ENCODE measurements at places on chromosomes 12 and 14. TPM values are rescaled to one million over a fixed set of nuclear protein-coding genes. Genes with fewer than 3 reads are reported as not detected.

CAPZA3 gene
- not detected for polyA plus RNA-seq

DNA sequence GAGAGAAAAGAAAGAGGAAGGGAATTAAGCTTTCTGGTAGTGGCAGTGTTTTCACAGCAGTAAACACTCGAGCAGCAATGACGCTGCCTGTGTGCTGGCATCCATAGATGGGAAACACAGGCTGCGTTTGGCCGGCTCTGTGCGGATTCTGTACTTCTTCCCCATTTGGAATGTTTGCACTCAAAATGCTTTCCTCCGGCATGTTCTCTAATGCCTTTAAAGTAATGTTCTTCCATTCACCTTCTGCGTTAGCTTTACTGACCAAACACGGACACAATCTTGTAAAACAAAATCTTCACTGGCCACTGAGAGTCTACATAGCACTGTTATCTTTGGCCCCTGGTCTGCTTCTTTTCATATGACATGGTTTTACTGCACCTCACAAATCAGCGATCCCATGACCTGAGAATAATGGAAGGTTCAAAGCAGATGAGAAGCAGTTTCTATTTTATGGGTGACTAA, 31.4 kb downstream of the DCP1B start:
- H3K4me3 ChIP-seq, result no peak overlapping the region
- no peaks in the 10 kb centered on the region for H3K36me3 ChIP-seq
- no peaks in the 10 kb centered on the region for H3K27me3 ChIP-seq
- H3K4me1 ChIP-seq, result no peaks in the 10 kb centered on the region
- no peak for DNase-seq
- no peak overlapping the region for H3K27ac ChIP-seq

GRIP1 gene
- polyA plus RNA-seq, result not detected

DNA sequence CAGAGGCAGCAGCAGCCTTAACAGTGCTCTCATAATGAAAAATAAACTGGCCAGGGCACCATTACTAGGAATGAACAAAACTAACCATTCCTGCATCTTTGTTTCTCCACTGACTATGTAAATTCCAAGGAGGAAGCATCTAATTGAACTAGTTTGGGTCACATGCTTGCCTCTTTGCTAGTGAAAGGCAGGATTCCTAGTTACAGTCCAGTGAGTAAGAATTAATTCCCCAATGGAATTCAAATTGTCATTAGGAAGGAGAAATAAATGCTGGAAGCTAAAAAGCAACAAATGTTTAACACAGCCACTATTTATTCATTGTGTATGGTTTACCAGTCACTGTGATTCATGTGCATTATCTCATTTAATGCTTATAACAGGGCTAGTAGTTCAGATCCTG, 316.0 kb downstream of the CCDC91 start:
- no peaks in the 10 kb centered on the region for H3K4me1 ChIP-seq
- no peak overlapping the region for H3K27ac ChIP-seq
- H3K36me3 ChIP-seq, result no peaks in the 10 kb centered on the region
- no peaks in the 10 kb centered on the region for H3K27me3 ChIP-seq

DNA sequence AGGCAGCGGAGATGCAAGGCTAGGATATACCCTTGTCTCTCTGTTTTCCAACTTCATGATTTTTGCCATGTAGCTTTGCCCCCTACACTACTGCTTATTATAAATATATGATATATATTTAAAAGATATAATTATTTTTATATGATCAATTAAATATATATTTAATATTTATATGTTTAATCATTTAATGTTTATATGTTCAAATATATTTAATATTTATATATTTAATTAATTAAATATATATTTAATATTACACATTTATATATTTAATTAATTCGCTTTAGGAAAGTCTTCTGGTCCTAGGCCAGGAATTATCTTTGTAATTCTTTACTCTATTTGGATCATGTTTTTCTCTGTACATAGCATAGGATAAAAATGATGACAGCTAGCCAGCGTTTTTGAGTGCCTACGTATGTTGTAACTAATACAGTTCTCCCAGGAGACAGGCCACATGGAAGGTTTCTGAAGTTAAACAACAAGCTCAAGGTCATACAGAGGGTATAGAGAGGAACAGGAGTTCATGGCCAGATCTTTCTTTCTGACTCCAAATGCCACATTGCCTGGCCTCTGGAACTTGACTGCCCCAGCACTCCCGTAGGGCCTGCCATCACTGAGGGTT, 192.5 kb downstream of the KCNA5 start:
- no peak overlapping the region for H3K27ac ChIP-seq
- no peaks in the 10 kb centered on the region for H3K4me1 ChIP-seq
- peaks cover 2% of the 10 kb centered on the region for H3K27me3 ChIP-seq
- no peak overlapping the region for H3K4me3 ChIP-seq
- no peaks in the 10 kb centered on the region for H3K36me3 ChIP-seq
- DNase-seq, result no peak

NANOG gene
- polyA plus RNA-seq, result not detected

GRCh38 chr14:52922059-52922458, 28.8 kb downstream of the FERMT2 start:
- no peak overlapping the region for H3K27ac ChIP-seq
- H3K4me3 ChIP-seq, result no peak overlapping the region
- DNase-seq, result no peak
- H3K4me1 ChIP-seq, result peaks cover 18% of the 10 kb centered on the region

- DNase-seq, result no peak
- H3K27ac ChIP-seq, result no peak overlapping the region
- no peak overlapping the region for H3K4me3 ChIP-seq
- no peaks in the 10 kb centered on the region for H3K4me1 ChIP-seq
- no peaks in the 10 kb centered on the region for H3K36me3 ChIP-seq
Observed at GRCh38 chr14:100636559-100636958, 49.3 kb upstream of the BEGAIN start.
